ENCODE measurements at places on chromosomes 7 and 10.

- DNase-seq = no peak
Measured at GRCh38 chr7:89028319-89028718, 232.8 kb upstream of the TEX47 start.

GRCh38 chr7:91034459-91035368, 229.5 kb upstream of the FZD1 start:
- no peak for DNase-seq

DNA sequence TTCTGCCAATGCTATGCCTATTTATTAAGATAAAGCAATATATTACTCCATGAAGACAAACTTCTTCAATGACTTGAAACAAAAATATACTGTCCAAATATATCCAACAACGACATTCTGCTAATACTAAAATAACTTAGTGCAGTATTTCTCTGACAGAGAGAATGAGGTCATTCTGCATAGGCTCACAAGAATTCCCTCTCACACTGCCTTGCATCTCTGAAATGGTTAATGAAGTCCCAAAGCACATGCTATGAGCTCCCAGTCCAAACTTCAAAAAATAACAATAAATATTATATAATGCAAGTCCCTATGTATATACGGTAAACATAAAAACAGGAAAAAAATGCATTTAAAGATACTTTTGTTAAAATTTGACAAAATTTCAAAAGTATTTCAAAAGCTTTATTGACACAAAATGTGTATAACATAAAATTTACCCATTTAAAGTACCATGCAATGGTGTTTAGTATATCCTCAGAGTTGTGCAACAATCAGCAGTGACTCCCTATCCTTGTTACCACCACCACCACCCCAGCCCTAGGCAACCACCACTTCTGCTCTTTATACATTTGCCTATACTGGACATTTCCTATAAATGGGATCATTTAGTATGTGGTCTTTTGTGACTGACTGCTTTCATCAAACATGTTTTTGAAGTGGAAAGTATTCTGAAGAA, 27.6 kb downstream of the CHCHD3 start:
- DNase-seq = no peak

GRCh38 chr7:140349144-140349771, 49.1 kb downstream of the SLC37A3 start:
- no peak for DNase-seq

DNA sequence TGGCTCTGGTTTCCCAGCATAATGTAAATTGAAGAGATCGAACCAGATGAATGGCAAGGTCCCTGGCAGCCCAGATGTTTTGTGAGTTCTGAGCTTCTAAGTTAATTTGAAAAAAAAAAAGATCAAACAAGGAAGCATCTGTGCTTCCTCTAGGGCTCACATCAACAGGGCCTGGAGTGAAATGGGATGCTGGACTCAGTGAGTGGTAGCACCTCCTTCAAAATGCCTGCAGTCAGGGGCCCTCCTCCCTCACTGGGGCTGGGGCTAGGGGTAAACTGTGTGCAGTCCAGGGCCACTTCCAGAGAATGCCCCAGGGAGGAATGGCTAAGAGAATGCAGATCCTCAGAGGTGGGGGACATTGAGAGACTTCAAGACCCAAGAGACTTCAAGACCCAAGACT, 6.0 kb upstream of the CUEDC2 start:
- DNase-seq = no peak

DNA sequence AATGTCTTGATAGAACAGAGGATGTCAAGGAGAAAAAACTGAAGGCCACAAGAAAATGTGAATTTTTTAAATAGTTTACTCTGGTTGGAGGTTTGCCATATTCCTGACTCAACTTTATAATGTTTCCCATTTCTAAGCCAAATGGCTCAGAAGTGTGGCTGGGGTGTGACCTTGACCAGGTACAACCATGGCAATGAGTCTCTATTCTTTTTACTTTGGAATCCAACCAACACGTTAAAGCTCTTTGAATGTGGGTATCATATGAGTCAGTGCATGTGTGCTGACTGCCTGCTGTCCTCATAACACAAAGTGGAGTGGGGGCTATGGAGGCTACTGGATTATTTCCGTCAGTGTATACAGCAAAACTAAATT, 33.5 kb upstream of the DLD start:
- DNase-seq = peak; percentile 4

GRCh38 chr7:87875151-87876039, 765 bp downstream of the SLC25A40 start:
- DNase-seq = no peak

GRCh38 chr7:71266912-71267311, 135.0 kb downstream of the GALNT17 start:
- DNase-seq = no peak

- DNase-seq = no peak
Measured at GRCh38 chr10:75049316-75050148, 61.9 kb upstream of the SAMD8 start.

DNA sequence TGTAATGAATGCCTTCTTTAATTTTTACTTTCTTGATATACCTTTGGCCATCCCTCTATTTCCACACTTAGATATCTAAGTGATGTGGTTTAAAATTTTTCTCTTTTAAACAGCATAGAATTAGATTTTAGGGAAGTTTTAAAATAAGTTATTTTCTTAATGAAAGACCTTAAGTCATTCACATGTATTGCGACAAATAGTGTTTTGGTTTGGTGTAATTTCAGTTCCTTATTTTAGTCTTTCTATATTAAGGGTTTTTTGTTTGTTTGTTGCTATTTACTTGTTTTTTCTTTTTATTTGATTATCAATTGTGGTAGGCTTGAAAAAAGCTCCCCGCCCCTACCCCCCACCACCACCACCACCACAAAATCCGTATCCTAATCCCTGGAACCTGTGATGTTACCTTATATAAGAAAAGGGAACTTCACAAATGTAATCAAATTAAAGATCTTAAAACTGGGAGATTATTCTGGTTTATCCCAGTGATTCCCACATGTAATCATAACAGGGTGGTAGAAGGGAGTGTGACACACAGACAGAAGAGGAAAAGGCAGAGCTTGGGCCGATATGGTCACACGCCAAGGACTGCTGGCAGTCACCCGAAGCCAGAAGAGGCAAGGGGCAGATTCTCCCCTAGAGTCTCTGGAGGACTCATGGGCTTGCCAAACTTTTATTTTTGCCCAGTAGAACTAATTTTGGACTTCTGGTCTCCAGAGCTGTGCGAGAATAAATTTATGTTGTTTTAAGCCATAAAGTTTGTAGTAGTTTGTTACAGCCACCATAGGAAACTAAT, 149.7 kb downstream of the NPSR1 start:
- DNase-seq = no peak

GRCh38 chr7:37703361-37703760, 19.8 kb downstream of the GPR141 start:
- DNase-seq = no peak

GRCh38 chr10:69340695-69341094, 62.4 kb downstream of the HK1 start:
- no peak for DNase-seq

GRCh38 chr7:81430761-81431160, 339.1 kb downstream of the HGF start:
- DNase-seq = no peak

DNA sequence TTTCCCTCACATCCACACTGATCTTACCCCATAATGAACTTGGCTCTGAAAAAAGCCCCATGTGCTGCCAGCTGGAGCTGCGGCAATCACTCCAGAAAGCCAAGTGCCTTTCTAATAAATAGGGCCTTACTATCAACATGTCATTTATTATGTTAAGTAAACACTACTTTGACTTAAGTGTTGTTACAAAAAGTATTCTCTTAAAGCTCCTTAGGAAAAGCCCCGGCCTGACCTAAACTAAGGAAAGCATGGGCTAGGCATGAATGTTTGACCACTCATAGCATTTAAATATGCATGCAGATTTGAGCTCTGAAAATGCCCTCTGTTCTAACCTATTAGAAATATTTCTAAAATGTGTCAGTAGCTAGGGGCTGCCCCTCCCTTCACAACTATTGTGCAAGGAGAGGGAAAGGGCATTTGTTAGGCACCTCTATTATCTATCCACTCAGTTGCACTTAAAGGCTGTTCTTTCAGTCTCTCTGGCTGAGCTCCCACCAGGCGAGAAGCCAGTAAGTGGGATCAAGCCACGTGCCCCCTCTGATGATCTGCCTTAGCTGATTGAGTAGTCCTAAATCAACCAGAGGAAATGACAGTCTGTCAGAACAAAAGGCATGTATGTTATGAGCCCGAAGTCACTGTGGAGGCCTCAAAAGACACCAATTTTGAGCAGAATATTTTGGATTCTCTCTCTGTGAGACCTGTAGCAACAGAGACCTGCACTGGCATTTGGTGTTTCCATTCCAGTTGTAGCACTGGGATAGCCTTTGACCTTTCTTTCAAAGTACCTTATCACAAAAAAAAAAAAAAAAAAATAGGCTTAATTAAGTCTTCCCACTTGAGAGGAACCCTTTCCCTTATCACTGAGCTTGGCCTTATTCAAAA, 77.1 kb downstream of the ITGB8 start:
- DNase-seq = peak; percentile 91

GRCh38 chr7:6392712-6393666, 54.8 kb downstream of the DAGLB start:
- peak; percentile 90 for DNase-seq

GRCh38 chr7:45192621-45193041, 35.0 kb downstream of the RAMP3 start:
- DNase-seq = no peak

DNA sequence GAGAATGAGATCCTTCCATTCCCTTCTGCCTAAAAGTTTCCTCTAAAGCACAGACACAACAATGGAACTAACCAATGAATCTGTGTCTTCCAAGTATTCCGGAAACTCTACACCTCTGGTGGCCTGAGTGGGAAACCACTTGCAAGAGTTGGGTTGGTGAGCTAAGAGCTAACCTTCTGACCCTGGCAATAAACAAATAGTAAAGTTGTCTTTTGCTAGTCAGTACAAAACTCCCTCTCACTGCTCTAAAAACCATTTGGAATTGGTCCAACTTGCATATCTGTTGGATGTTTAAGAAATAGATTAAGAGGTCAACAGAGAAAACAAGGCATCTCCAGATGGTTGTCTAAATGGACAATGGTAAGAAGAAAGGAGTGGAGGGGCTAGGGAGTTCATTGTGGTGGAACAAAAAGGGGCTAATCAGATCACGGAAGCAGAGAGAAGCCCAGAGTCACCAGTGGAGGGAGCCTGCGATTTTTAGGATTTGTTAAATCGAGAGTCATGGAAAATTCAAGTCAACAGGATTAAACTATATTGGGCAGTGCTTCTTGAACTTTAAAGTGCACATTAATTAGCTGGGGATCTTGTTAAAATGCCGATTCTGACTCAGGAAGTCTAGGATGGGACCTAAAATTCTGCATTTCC, 192.3 kb downstream of the EVX1 start:
- DNase-seq = no peak

DNA sequence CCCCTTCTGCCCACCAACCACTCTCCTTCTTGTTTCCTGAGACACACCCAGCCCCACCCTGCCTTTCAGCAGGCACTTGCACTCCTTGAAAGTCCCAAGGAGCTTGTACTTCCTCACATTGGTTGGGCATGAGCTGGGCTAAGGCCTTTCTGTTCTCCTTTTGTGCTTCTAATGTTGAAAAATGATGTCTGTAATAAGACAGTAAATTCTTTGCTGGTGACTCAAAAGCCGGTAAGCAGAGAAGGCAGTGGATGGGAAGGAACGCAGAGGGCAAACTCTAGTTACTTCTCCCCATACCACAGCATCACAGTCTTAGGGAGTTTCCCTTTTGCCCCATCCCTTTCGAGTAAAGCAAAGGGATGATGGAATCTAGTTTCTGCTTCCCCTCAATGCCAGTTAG, 185.6 kb downstream of the PLXNA4 start:
- DNase-seq = no peak

- no peak for DNase-seq
Measured at GRCh38 chr7:15914611-15915010, 228.1 kb upstream of the MEOX2 start.

DNA sequence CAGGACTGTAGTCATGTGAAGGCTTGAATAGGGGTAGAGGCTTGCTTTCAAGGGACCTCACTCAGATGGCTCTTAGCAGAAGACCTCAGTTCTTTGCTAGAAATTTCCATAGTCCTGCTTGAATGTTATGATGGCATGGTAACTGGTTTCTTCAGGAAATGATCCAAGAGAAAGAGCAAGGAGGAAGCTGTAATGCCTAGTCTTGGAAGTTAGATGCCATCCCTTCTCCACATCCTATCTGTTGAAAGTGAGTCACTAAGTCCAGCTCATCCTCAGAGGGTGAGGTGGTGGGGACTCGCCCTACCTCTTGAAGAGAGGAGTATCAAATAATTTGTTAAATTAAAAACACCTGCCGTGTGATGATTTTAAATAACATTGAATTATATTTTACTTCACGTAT, 4.6 kb downstream of the MGAM start:
- DNase-seq = no peak

DNA sequence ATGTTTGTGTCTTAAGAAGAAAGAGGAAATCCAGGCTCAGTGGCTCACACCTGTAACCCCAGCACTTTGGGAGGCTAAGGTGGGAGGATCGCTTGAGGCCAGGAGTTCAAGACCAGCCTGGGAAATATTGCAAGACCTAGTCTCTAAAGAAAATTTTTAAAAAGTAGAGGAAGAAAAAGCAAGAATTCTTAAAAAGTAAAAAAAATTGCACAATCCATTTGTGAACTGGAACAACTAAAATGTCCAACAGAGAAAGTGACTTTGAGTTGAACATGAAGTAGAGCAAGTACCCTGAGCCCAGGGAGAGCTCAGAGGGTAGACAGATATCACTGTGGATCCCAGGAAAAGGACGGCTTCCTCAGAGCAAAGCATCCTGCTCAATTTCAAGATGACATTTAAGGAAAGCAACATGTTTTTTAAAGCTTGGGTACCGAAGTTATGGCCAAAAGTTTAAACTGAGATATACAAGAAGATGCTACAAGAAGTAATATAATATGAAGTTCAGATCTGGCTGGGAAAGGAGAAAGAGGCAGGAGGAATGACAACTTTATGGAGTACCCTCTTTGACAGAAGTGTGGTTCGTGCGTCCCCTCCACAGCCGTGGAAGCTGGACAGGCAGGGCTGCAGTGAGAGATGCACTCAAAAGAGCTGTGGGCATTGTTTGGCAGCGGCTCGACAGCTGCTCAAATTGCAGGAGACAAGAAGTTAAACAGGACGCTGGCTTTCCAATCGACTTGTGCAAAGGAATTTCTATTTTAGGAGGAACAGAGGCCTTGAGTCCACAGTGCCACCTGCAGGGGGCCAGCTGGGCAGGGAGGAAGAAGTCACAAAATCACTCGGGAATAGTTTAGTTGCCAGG, 201.3 kb downstream of the JCAD start:
- peak; percentile 6 for DNase-seq

DNA sequence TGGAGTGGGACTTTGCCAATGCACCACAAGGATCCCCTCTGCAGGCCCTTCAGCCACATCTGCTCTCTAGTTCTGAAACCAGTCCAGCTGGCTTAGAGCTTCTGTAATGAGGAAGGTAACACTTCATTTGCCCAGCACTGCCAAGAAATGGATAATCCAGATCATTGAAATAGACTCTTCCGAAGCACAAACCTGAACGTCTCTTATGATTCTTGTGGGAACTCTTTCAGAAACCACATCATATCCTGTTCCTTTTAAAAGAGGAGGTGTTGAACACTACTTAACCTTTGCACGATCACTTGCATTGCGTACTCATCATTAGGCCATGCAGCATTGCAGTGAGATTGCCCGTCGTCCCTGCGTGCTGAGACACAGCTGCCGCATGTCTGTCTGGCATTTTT, 25.8 kb upstream of the PLPP4 start:
- DNase-seq = no peak

- DNase-seq = no peak
Measured at GRCh38 chr10:12349629-12350166, 351 bp downstream of the CAMK1D start.

- no peak for DNase-seq
Measured at GRCh38 chr10:14810969-14811953, 26.6 kb downstream of the CDNF start.
